ENCODE measurements at places on chromosomes 16 and 17.

DNA sequence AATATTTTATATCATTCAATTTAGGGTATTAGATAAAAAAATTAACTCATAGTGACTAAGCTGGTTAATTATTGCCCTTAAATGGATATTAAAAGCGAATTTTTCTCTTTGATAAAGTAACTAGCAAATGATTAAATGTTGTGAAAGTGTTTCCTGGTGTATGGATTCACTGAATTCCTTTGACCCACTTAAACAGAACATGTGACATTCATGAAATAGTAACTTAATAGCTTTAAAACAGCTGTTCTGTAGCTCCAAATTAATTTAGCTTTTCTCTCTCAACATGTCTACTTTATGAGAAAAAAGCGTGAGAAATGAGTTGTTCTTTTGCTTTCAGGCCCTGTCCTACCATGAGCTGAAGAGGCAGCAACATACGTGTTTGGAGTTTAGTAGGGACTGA lies 36.4 kb upstream of the APPBP2 start:
- no peak overlapping the region for H3K4me3 ChIP-seq
- no peaks in the 10 kb centered on the region for H3K27me3 ChIP-seq
- H3K36me3 ChIP-seq, result no peaks in the 10 kb centered on the region
- no peaks in the 10 kb centered on the region for H3K4me1 ChIP-seq

DNA sequence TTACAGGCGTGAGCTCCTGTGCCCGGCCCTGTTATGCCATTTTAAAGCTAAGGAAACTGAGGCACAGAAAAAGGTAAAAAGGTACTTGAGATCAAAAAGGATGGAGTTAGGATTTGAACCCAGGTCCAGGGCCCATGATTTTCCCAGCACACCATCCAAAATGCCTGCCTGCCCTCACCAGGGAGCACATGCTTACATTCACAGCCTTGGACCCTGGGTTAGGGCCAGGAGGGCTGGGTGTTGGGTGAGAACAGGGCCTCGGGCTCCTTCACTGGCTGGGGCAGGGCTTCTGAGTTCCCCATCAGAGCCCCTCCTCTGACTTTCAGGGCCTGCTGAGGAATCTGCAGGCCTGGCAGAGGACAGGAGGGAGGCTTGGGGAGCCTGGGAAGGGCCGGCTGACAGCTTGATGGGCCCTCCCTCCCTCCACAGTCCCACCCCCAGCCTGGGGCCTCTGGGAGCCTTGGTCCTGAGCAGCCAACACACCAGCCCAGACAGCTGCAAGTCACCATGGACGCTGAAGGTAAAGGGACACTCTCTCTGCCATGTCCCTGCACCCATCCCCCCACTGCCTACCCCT lies at the start of gene QPRT:
Gene QPRT (plus strand): TSS at position 490 of the 577 bp plus-strand sequence. CDS start 18 bp downstream, at position 508.
- H3K36me3 ChIP-seq, result no peaks in the 10 kb centered on the region
- no peak within 1 kb of the TSS for H3K4me3 ChIP-seq
- H3K27ac ChIP-seq, result no peak within 1 kb of the TSS
- peaks cover 27% of the 10 kb centered on the region for H3K4me1 ChIP-seq

DNA sequence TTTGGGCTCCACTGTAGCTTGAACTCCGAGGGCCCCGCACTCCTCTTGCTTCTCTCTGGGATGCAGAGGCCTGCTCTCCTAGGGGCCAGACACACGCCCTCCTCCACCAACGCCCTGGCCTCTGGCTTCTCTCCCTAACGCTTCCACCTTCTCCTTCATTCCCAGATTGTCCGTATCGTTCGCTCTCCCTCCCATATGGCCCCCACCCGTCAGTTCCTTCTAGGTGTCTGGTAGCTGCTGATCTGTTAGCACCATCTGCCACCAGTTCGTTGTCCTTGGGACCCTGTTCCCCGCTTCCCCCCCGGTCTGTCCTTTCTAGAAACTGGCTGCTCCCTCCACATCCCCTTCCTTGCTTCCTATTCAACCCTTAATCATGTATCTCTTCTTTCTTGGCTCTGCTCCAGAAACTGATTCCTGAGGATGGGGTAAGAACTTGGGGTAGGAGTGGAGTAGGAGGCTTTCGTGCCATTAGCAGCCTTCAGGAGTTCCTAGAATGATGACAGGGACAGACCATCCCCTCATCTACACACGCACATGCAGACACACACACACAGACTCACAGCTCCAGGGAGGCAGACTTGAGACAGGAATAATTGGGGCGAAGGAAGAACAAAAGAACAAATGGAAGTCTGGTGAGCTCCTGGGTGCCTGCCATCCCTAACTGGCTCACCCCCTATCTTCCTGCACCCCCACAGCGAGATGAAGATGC lies 4.3 kb downstream of the ATP1B2 start:
- no peak overlapping the region for H3K27ac ChIP-seq
- H3K36me3 ChIP-seq, result no peaks in the 10 kb centered on the region
- peaks cover 17% of the 10 kb centered on the region for H3K4me1 ChIP-seq
- H3K27me3 ChIP-seq, result peaks cover 18% of the 10 kb centered on the region

GRCh38 chr17:69716556-69716955 lies 302.1 kb downstream of the MAP2K6 start:
- H3K36me3 ChIP-seq, result no peaks in the 10 kb centered on the region
- DNase-seq, result no peak
- no peak overlapping the region for H3K4me3 ChIP-seq

DNA sequence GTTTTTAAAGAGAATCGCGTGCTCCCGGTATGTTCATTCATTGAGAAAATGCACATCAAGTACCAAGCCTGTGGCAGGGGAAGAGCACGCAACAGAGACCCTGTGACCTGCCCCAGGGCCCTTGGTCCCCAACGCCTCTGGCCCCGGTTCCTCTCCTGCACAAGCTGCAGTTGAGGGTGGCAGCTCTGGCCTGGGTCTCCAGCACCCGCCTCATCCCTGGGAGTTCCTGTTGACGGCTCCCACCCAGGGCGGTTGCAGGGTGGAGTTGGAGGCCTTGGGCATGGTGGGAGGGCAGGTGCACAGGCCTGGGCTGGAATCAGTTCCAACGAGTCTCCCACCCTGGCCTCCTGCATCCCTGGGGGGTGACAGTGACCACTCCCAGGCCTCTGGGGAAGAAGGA lies 5.0 kb downstream of the NECAB2 start:
- DNase-seq, result no peak
- no peaks in the 10 kb centered on the region for H3K36me3 ChIP-seq
- peaks cover 5% of the 10 kb centered on the region for H3K27me3 ChIP-seq
- H3K27ac ChIP-seq, result no peak overlapping the region

- DNase-seq, result no peak
- H3K4me3 ChIP-seq, result no peak overlapping the region
- H3K36me3 ChIP-seq, result no peaks in the 10 kb centered on the region
Observed at GRCh38 chr17:6322316-6322715, 112.6 kb downstream of the AIPL1 start.

DNA sequence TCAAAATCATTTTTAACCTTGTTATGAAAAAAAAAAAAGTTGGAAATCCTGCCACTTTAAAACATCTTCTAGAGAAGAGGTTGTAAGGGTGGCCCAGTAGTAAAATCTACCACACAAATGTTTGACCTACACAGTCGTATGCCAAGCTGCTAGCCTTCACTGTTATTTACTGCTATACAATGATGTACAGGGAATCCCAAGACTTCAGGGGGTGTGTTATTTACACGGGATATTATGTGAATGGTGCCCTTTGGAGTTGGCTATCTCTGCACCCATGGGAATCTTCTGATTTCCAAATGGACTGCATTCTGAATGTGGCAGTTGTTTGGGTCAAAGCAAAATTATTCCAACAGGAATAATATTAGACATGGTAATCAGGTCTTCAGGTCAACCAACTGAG lies 45.9 kb downstream of the STH start:
- no peaks in the 10 kb centered on the region for H3K27me3 ChIP-seq
- H3K27ac ChIP-seq, result no peak overlapping the region
- no peak overlapping the region for H3K4me3 ChIP-seq

DNA sequence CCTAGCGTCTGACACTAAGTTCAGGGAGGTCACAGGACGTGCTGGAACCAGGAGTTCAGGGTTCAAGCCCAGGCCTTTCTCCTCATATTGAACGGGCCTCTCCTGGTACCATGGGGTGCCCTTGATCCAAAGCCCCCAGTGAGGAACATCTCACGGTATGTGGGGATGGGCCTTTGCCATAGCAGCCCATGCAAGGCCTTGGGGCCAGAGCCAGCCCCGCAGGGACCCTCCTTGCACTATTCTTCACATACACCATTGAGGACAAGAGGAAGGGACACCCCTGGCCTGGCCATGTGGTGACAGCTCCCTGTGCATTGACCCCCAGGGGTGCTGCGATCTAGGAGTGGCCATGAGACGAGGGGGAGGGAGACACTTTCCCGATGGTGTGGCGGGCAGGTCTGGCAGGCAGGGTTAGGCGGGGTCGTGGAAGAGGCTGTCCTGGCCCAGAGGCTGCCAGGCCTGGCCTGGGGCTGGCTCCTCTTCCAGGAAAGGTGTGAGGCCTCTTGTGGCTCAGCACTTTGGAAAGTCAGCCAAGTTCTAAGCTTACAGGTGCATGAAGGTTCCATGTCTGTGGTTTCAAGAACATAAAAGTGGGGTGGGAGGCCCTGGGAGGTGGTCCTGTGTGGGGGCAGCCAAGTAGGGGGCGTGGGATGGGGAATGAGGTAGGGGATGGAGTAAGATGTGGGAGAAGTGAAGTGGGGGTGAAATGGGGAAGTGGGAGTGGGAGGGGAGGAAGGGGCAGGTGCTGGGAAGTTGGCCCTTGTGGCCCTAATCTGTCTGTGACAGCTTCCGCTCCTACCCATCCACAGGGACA lies 88.7 kb upstream of the CBX4 start:
- no peak overlapping the region for H3K27ac ChIP-seq
- H3K36me3 ChIP-seq, result no peaks in the 10 kb centered on the region
- peaks cover 17% of the 10 kb centered on the region for H3K4me1 ChIP-seq
- no peak for DNase-seq
- H3K27me3 ChIP-seq, result peaks cover 17% of the 10 kb centered on the region
- no peak overlapping the region for H3K4me3 ChIP-seq

DNA sequence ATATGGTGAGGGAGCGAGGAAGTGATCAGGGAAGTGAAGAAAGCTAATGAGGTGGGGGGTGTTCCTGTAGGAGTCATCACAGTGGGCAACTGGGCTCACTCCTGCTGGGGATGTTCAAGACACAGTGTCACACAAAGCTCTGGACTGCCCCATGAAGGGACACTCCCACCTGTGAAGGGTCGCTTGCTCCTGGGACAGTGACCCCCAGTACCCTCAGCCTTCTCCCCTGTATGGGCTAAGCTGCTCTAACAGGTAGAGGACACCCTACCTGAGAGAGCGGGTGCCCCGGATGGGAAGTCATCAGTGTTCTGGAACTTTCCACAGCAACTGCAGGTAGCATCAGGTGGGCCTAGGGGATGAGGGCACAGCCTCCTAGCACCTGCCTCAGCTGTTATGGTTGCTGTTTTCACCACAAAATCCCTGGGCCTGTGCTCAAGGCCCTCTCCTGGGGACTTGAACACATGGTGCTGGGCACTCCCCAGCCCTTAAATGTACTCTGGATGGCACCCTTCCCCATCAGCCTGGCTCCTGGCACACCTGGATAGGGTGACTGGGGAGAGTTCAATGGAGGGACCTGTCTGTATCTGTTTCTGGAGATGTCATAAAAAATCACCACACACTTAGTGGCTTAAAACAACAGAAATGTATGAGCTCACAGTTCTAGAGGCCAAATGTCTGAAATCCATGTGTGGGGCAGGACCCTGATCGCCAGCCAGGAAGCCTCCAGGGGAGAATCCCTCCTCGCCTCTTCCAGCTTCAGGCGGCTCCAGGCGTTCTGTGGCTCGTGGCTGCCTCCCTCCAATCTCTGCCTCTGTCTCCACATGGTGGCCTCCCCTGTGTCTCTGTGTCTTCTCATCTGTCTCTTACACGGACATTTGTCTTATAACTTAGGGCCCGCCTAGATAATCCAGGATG lies 104.0 kb upstream of the CDH5 start:
- H3K27ac ChIP-seq, result no peak overlapping the region
- no peak for DNase-seq

- H3K27me3 ChIP-seq, result no peaks in the 10 kb centered on the region
- no peak for DNase-seq
- H3K4me3 ChIP-seq, result no peak overlapping the region
- H3K36me3 ChIP-seq, result peaks cover 7% of the 10 kb centered on the region
- H3K4me1 ChIP-seq, result no peaks in the 10 kb centered on the region
Observed at GRCh38 chr16:10405386-10405939, 19.6 kb downstream of the ATF7IP2 start.

GRCh38 chr16:87126403-87127025 lies 190.7 kb downstream of the C16orf95 start:
- H3K27ac ChIP-seq, result no peak overlapping the region
- no peaks in the 10 kb centered on the region for H3K27me3 ChIP-seq
- no peak overlapping the region for H3K4me3 ChIP-seq
- no peak for DNase-seq
- H3K36me3 ChIP-seq, result no peaks in the 10 kb centered on the region

DNA sequence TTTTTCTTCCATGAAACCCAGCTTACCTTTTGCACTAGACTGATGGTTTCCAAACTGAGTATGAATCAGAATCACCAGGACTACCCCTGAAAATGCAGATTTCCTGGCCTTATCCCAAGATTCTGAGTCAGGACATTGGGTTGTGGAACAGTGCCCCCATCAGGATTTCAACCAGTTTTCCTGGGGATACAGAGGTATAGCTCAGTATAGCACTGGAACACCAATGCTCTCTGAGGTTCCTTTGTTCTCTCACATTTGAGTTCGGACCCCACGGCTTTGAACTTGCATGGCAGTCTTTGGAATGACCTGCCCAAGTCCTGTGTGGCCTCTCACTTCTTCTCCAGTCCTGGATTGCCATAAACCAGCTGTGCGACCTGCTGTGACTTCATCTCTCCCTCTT lies 12.8 kb upstream of the CCL8 start:
- no peak overlapping the region for H3K4me3 ChIP-seq
- H3K36me3 ChIP-seq, result no peaks in the 10 kb centered on the region
- no peaks in the 10 kb centered on the region for H3K27me3 ChIP-seq
- no peak overlapping the region for H3K27ac ChIP-seq

DNA sequence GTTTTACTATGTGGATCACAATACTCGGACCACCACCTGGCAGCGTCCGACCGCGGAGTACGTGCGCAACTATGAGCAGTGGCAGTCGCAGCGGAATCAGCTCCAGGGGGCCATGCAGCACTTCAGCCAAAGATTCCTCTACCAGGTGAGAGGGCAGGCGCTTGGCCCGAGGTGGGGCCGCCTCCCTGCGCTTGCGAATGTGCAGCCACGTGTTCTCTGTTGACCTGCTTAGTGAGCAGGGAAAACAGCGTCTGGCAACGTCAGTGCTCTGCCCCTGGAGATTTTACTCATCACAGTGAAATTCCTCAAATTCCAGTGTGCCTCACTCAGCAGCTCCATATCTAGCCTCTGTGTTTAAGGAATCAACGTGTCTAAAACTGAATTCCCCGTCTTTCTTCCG lies 33.4 kb upstream of the CLEC18A start:
- no peak for DNase-seq
- no peak overlapping the region for H3K4me3 ChIP-seq
- no peaks in the 10 kb centered on the region for H3K27me3 ChIP-seq

GRCh38 chr17:55889271-55889670 lies 138.4 kb downstream of the PCTP start:
- H3K36me3 ChIP-seq, result no peaks in the 10 kb centered on the region
- DNase-seq, result no peak
- H3K27me3 ChIP-seq, result no peaks in the 10 kb centered on the region
- H3K4me3 ChIP-seq, result no peak overlapping the region
- H3K4me1 ChIP-seq, result no peaks in the 10 kb centered on the region

- no peaks in the 10 kb centered on the region for H3K27me3 ChIP-seq
- no peak for DNase-seq
- no peak overlapping the region for H3K27ac ChIP-seq
Observed at GRCh38 chr17:19013806-19014627, 9.5 kb upstream of the FAM83G start.

- H3K36me3 ChIP-seq, result no peaks in the 10 kb centered on the region
- H3K4me3 ChIP-seq, result no peak overlapping the region
- no peaks in the 10 kb centered on the region for H3K27me3 ChIP-seq
- no peak overlapping the region for H3K27ac ChIP-seq
Observed at GRCh38 chr17:51912939-51913338, 245.6 kb downstream of the CA10 start.
